ENCODE measurements at places on chromosomes 2 and 18.

GRCh38 chr2:159224061-159224813 is 62.3 kb downstream of the WDSUB1 start:
- no peak for DNase-seq

DNA sequence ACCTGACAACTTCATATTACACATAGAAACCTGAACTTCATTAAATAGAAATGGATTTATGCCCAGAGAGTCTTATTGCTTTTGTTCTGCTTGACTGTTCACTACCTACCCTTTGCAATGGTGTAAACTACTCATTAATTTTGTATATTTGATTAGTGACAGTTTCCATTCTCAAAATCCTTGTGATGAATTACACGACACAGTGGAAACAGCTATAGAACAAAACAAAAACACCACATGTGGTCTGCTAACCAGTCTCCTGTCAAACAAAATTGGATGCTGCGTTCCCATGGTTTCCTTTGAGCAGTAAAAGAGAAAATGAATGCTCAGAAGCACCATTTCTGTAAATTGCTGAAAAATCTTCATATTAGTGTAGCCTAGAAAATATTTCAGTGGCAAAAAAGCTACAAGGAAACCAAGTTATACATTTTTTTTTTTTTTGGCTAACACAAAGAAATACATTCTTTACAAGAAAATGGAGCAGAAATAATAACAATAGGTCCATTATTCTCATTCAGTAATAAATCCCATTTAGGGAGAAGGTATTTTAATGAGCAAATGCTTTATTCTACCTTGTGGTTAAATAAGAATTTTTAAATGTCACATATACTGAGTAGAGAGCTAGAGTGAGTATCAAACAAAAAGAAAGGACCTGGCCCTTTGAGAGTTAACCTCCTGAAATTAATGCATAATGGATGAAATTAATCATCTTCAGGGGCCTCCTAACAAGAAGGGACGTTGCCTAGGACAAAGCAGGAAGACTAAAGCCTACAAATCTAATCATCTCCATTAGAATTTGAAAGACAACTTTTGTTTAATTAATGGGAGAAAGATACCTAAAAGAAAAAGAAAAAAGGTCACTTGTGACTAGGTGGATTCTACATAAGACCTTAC is 355.1 kb upstream of the ZC3H15 start:
- DNase-seq, result no peak

DNA sequence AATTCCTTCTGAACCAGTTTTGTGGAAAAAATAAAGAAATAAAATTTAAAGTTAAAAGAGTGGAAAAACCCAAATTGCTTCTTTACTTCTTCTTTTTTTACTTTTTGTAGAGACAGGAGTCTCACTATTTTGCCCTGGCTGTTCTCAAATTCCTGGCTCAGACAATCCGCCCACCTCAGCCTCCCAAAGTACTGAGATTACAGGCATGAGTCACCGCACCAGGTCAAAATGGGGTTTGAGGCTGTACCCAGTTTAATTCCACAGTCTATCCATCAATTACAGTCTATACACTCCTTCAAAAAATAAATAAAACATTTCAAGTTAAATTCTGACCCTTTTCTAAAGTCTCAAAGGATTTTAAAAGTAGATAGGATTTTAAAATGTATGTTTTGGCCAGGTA is 120.3 kb downstream of the FAM161A start:
- DNase-seq, result no peak

DNA sequence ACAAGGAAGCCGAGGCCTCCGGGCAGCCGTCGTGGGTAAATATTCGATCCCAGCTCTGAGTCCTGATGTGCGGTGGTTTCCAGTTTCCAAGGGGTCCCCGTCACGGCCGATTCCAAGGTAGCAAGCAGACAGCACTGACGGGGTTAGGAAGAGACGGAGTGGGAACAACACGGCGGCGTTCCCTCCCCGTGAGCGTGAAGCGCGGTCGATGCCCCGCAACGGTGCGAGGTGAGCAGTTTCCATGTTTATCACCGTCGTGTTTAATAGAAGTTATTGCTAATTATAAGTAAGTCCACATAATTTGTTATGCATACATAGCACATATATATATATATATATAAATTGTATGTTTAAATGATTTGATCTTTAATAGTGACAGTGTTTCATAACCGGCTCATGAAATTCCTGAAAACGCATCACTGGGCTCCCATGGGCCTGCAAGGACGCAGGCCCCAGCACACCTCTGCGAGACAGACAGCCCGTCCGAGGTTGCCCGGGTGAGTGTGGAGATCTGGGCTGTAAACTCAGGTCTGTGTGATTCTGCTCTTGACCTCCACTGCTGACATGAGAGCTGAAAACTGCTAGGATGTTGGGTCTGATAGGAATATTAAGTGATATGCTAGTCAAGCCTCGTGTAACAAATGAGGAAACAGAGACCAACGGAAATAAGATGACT is 243.5 kb upstream of the SALL3 start:
- DNase-seq, result no peak

- DNase-seq, result peak; percentile 84
Observed at GRCh38 chr2:119431155-119431975, at the start of gene TMEM37. TSS of gene TMEM37 (plus strand) at chr2:119431854. CDS start at chr2:119431904, 50 bp downstream.

DNA sequence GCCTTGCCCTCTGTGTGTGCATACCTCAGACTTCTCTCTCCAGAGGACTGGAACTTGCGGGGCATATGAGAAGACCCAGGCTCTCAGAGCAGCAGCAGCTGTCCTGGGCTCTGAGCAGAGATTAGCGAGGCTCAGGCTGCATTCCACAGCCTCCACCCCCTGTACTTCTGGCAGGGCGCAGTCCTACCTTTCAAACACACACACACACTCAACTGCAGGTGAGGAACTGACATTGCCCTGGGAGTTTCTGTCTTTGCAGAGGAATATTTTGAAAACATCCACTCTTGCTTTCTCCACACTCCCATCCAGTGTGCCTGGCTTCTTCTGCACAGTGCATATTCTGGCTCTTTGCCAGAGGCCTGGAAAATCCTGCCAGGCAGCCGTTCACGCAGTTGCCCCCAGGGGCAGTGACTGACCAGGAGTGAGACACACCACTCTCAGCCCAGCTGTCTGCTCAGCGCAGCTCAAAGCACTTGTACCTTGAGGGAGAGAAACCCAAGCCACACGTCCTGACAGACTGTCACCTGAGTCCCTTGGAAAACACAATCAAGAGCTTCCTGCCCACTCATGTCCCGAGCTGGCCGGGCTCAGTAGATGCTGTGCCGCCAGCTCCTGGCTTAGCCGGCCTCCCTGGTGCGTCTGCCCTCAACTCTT is 460.8 kb downstream of the RNF144A start:
- no peak for DNase-seq

DNA sequence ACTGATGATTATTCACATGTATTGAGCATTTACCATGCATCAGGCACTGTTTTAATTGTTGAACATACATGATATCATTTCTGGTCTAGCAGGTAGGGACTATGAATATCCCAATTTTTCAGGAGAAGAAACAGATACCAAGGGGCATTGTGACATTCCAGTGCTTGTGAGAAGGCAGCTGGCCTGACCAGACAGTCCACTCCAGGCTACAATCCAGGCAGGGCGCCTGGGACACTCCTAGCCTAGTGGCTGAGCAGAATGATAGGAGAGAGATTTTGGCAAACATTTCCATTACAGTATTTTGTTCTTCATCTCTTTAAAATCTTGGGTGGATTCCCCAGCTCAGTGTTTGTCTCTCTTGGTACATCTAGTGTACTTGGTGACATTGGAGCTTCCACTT is 24.9 kb downstream of the ZNF892 start:
- DNase-seq, result no peak

- DNase-seq, result no peak
Observed at GRCh38 chr2:98037666-98038336, 42.1 kb upstream of the TMEM131 start.

DNA sequence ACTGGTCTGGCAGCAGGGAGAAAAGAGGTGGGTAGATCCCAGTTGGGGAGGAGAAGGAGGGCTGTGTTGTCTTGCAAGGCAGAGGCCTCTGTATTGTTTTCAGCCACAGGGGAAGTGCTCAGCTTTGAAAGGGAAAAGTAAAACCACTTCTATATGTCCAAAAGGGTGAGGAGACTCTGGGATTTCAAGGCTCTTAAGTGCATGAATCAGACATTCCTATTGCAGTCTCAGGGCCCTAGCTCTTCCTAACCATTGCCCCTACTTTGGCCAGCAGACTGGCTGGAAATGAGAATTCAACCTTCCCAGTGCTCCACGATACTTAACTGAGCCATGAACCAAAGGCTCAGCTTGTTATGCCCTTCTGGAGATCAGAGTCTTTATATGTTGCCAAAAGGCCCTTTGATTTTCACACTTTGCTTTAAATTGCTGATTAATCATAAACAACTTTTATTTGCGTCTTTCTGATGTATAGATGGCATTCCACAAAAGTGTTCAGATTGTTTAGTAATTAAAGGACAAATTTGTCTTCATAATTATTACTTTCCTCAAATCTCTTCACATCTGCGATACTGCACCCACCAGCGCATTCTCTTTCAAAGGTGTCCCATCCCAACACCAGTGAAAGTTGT is 313.8 kb upstream of the MMADHC start:
- DNase-seq, result no peak

- DNase-seq, result no peak
Observed at GRCh38 chr2:42932271-42933151, 140.1 kb upstream of the HAAO start.
